Calu3 (cell line): ENCODE measurements at places on chromosomes 4 and X.

- no peak for DNase-seq
Observed at GRCh38 chr4:52641854-52642563, 17.1 kb downstream of the USP46 start.

GRCh38 chr4:43763029-43763610, 685.5 kb downstream of the KCTD8 start:
- DNase-seq, result no peak

- no peak for DNase-seq
Observed at GRCh38 chr4:128107766-128108165, 46.7 kb downstream of the LARP1B start.

DNA sequence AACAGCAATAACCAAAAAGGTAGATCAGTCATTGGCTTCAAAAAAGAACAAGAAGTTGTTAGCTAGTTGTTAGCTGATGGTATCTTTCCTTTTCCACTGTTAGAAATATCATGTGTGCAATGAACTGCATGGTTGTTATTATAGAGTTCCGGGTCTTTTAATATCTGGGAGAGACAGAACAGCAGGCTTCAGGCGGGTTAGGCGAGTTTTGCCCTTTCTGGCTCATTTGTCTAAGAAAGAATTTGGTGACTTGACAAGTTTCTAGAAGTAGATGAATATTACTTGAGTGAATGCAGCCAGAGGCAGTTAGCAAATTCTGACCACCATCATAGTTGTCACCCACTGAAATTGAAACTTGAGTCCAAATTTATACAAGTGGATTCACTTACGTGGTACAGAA, 88.9 kb upstream of the MID1 start:
- no peak for DNase-seq

DNA sequence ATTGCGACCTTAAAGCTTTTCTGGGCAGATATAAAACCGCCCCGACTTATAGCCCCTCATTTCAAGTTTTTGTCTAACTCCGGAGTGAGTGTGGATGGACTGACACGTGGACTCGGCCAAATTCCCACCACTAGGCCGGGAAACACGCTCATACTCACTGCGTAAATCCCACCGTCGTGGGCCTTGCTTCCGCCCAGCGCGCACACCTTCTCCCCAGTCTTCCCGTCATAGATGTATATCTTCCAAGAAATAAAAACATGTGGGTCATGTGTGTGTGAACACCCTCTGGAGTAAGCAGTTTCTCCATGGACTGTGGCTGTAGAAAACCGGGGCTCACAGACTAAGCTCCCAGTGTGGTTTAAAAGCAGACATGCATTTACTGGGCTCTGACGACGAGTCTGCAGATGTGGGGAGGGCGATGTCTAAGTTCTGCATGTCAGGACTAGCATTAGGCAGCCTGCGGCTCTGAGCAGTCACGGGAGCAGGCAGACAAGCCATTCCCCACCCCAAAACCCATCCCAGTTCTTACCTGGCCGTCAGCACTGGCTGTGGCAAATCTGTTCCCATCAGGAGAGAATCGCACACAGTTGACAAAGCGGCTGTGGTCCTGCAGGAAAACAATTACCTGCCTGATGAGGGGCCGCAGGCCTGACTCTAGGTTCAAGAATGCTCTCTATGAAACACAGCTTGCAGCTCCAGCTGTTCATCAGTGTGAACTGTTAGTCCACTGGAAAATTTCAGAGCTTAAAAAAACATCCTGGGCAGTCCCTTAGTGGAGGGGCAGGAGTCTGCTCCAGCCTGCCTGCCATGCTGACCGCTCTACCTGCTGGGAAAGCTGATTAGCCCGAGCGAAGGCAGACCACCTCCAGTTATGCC, 28.2 kb downstream of the WDR1 start:
- no peak for DNase-seq

GRCh38 chrX:118418811-118419251, 72.9 kb downstream of the WDR44 start:
- peak; percentile 8 for DNase-seq

DNA sequence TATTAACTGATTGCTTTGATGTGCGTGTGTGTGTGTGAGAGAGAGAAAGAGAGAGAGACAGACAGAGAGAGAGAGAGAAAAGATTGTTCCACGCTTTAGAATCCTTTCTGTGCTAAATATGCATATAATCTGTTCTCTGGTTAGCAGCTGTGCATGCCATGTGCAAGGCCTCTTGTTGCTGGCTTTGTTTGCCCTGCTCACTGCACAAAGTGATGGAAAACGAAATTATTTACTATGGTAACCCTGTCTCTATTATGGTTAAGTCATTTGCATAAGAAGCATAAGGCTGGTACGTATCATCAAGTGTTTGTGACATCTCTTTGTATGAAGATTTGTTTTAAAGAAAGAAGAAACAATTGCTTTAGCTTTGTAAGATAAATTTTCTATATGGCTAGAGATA, 190.2 kb upstream of the POF1B start:
- no peak for DNase-seq
